ENCODE measurements at places on chromosomes 7 and 10.

- DNase-seq = peak; percentile 50
Observed at GRCh38 chr10:70925377-70926225, 37.2 kb upstream of the PCBD1 start.

DNA sequence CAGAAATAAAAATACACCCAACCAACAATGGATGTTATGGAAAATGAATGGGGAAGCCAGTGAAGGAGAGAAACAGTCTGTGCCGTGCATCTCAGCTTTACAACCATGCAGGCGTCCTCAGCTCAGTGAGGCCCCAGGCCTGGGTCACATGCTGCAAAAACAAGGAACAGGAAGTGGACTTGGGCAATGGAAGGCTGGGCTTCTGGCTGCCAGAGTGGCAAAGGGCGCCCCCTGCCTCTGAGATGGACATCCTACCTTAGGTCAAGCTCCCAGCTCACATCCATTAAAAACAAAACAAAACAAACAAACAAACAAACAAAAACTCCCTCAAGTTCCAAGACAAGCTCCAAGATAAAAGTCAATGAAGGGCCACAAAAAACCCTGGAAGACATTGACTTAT is 54.7 kb upstream of the AFAP1L2 start:
- DNase-seq = no peak

GRCh38 chr10:12844811-12845483 is 156.6 kb downstream of the CCDC3 start:
- DNase-seq = no peak

- no peak for DNase-seq
Observed at GRCh38 chr10:12590675-12591659, 241.6 kb downstream of the CAMK1D start.

DNA sequence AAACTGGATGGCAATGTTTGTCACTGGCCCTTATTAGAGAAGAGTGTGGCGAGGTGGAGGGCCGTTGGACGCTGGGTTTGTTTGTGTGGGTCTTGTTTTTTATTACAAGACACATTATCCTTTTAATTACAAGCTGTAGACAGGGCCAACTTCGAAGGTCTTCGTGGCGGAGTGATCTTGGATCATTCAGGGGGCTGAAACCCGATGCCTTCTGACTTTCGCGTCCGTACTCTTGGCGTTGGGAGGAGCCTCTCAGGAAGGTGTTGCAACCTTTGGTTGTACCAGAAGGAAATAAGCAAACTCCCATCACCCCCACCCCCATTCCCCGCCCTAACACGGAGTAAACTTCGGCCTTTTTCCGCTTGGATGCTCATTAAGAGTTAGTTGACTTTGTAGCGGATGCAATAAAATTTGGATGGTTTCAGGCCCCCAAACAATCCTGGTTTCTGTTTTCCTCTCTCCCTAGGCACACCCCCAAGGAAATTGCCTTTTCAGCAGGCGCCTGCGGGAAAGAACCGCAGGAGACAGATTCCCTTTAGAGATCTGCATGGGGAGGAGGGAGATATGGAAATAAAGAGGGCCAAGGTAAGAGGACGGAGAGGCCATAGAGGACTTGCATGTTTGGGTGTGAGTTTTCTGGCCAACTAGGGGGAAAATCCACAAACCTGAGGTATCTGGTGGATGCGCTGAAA is 294.5 kb upstream of the NFE2L3 start:
- DNase-seq = no peak

DNA sequence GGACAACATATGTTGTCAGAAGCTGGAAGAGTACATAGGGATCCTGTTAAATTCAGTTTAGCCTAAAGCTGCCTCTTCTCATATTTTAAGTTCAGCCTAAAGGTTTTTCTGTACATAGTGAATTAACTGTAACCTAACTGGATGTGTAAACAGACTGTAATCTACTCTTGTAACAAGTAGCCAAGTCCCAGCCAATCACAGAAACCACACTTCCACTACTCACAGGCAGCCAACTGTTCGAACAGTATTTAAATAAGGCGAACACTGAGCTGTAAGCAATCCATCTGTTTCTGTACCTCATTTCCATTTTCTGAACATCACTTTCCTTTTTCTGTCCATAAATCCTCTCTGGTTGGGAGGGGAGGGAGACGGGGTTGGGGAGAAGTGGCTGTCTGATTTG is 15.0 kb upstream of the STN1 start:
- DNase-seq = no peak

DNA sequence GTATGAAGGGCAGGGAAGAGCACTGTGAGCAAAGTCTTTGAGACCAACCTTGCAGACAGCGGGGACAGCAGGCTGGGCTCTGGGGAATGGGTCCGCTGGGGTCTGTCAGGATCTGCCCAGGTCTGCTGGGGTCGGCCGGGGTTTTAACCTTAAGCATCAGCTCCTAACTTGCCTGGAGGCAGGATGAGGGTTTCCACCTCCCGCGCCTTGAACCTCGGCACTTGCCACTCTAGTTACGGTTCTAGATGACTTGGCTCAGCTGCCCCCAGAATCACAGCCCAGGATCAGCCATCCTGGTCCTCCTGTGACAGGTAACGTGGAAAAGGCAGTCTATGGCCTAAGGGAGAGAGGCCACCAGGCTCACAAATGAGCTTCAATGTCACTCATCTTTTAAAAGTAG is 50.4 kb upstream of the CACUL1 start:
- DNase-seq = no peak

DNA sequence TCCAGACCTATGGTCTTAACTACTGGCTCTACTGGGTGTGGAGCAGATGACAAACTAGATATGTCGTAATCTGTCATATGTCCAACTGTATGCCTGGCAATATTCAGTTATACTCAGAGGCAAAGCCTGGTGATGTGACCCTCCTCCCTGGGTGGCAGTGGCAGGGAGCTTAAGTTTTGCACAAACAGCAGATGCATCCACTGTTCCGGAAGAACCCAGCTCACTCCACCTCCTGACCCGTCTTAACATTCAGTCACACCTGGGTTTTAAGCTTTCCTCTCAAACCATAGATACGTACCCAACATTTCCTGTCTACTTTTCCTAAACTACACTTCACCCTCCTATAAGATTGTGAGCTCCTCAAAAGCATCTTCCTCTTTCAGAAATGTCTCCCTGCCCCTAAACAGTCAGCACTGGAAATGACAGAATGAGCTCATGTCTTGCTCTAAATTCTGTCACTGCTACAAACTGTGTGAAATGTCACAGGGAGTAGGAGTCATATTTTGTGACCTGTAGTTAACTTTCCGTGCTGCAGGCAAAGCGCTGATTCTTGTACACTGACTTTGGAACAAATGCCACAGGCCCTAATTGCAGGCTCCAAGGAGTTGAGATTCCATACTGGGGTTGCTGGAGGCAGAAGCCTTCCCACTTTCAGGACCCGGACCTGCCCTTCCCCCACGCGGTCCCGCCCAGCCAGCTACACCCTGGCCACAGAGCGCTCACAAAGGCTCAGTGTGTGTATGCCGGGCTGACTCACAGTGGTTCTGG is 23.9 kb downstream of the SCD start:
- DNase-seq = peak; percentile 65

DNA sequence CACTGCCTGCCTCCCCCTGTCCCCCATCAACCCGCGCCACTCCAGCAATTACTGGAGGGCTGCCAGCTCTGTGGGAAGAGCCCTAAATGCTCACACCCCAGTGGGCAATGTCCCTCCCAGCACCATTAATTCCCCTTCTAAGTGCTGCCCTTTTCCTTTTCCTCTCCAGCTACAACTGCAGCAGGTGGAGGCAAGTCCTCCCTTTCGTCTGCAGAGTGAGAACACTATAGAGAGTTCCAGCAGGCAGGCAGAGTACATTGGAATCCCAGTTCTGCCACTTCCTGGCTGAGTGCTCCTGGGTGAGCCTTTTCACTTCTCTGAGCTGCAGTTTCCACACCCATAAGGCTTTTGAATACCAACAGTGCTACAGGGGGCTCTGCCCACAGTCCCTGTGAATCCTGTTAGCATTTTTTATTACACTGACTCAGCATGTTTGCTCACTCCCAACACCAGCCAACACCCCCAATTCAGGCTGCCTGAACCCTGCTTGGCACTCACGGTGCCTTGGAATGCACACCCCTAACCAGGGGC is 447.0 kb downstream of the GRID1 start:
- peak; percentile 76 for DNase-seq

GRCh38 chr7:100640517-100641440 is 573 bp downstream of the TFR2 start:
- DNase-seq = no peak

- no peak for DNase-seq
Observed at GRCh38 chr10:94016727-94017714, 23.3 kb downstream of the PLCE1 start.

GRCh38 chr10:109902992-109903947 is 20.0 kb downstream of the XPNPEP1 start:
- DNase-seq = no peak

GRCh38 chr7:5283421-5284303 is 919 bp downstream of the SLC29A4 start:
- DNase-seq = no peak

- DNase-seq = no peak
Observed at GRCh38 chr10:130352291-130352645, 216.1 kb downstream of the GLRX3 start.

- DNase-seq = no peak
Observed at GRCh38 chr10:120827251-120827875, 23.8 kb upstream of the WDR11 start.

GRCh38 chr10:36670621-36671402 is 454.6 kb upstream of the ANKRD30A start:
- no peak for DNase-seq

- no peak for DNase-seq
Observed at GRCh38 chr10:45509491-45509890, 135.5 kb downstream of the ALOX5 start.

DNA sequence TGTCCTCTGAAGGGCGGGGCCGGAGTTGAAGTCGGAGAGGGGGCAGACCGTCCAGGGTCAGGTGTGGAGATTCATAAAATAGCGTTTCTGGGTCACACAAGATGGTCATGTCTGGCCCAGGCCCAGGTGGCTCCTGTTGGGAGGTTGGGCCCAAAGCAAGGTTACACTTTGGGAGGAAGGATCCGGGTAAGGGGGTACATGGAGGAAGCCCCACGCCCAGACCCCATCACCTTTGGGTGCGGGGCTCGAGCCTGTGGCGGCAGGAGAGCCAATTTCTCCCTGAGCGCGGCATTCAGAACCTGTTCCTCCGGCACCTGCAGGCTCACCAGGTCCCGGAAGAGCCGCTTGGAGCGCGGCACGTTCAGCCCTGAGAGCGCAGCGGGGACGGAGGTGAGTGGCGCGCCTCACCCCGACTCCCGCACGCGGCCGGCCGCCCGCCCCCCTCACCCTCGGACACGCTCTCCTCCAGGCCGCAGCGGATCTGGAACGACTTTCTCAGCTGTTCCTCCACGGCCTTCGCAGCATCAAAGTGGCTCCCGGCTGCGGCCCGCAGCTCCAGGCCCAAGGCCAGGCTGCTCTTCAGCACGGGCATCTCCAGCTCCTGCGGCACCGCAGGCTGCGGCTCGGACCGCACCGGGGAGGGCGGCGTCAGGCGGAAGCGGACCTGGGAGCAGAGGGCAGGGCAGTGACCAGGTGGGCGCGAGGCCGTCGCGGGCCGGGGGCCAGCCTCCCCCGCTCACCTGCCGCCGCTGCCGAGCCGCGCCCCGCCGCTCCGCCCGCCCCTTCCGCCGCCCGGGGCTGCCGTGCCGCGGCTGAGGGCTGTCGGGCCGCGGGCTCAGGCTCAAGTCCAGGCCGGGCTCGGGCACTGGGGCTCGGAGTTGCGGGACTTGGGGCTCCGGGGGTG is 644 bp downstream of the PPP1R35 start:
- no peak for DNase-seq

GRCh38 chr7:159231017-159231416 is 86.3 kb upstream of the VIPR2 start:
- no peak for DNase-seq

DNA sequence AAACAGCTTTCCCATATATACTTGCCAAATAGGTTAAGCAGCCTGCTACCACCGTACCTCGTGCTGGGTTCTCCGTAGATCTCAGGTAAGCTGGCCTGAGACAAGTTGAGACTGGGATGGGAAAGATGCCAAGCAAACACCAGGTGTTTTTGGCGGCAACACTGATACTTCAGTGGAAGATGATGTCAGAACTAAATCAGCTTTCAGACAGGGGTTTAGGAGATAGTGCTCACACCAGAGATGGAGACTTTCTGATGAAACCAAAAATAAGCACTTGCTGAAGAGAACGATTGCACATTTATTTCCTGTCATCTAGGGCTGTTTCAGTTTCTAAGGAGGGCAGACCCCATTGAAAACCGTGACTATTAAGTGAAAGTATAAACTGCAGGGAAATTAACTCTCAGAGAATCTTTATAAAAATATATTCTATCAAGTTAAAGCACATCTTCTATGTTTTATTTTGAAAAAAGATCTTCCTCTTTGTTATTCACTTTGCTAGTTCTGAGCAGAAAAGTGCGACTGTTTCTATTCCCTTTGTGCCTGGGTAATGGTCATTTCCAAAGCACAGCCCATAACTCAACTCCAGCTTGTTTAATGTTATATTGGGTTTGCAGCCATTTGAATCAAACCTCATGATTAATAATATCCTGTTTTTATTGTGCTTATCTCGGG is 149.9 kb downstream of the CPED1 start:
- no peak for DNase-seq

DNA sequence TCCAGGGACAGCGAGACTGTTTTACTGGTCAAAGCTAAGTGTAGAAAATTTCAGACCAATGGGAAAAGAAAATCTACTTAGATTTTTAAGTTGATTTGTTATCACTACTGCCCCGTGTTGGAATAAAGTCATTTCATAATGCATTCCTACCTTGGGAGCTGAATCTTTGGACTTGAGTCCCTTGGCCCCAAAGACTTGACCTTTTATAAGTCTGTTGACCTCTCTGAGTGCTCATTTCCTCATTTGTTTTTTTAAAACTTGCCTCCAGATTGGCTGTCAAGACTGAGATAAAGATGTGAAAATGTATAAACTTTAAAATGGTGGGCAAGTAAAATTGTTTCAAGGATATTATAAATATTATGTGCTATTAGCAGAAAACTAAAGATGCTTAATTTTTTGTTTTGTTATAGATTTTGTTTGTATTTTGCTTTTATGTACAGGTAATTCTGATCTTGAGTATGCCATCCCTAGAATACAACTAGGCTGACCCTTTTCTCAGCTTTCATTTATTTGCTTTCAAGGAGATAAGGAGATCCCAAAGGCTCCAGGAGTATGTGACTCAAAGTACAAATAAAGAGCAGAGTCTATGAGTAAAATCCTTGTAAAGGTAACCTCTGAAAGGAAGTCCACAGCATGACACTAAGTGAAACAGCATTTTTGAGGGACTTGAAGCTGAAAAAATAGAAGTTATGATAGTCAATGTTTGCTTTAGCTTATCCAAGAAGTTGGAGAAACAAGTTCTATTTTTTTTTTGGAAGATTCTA is 54.6 kb downstream of the TMEM26 start:
- no peak for DNase-seq

DNA sequence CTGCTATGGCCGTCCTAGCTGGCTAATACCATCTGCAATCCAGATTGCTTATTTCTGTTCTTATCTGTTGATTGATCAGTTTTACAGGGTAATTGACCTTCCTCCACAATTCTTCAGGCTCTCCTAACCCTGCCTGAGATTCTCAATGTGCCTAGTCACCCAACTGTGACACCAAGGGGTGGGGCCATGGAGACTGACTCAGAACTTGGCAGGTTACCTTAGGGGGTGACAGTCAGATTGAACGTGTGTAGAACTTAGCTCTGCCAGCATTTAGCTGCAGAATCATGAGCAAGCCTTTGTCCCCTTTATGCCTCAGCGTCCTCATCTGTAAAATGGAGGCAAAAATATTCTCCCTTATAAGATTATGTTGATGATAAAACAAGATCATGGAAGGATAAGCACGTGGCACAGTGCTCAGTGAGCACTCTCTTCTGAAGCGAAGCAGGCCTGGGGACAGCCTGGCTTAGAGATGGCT is 19.1 kb upstream of the LEP start:
- DNase-seq = no peak

Data from posterior cingulate gyrus (tissue), 11 donors.